Suppressor macrophage (primary cell): ENCODE measurements at places on chromosomes 13 and 19.
A peak's percentile ranks its signal among the peaks of the same experiment; 100 is the strongest.

DNA sequence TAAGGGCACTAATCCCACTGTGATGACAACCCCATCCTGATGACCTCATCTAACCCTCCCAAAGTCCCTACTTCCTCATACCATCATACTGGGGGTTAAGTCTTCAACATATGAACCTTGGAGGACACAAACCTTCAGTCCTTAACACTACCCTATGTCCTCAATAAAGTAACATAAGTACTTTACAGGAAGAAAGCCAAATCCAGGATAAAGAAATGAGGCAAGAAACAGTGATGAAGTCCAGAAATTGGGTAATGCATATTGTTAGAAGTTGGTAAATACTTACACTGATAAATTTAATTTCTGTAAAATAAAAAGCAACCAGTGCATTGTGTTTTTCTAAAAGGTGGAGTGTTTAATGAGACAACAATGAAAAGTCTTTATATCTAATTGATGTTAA, 284.8 kb upstream of the SOX21 start:
- DNase-seq = no peak

DNA sequence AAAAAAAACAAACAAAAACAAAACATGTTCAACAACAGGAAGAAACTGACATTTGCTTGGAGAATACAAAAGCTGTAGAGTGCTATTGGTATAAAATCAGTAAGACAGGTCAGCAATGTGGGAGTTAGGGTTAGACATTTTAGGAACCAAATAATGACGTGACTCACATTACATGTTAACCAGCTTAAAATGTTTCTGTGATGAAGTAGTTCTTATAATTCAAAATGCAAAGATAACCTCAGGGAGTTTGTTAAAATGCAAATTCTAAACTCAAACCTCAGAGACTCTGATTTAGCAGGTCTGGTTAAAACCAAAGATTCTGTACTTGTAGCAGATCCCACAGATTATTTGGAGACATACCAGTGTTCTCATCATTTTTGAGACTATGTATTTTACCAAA, 549.4 kb upstream of the SLITRK1 start:
- DNase-seq = no peak

GRCh38 chr13:81048026-81048461, 707.1 kb upstream of the SPRY2 start:
- DNase-seq = no peak

- DNase-seq = no peak
These were observed 1.7 kb downstream of the COL4A2 start for GRCh38 chr13:110308656-110309359.

DNA sequence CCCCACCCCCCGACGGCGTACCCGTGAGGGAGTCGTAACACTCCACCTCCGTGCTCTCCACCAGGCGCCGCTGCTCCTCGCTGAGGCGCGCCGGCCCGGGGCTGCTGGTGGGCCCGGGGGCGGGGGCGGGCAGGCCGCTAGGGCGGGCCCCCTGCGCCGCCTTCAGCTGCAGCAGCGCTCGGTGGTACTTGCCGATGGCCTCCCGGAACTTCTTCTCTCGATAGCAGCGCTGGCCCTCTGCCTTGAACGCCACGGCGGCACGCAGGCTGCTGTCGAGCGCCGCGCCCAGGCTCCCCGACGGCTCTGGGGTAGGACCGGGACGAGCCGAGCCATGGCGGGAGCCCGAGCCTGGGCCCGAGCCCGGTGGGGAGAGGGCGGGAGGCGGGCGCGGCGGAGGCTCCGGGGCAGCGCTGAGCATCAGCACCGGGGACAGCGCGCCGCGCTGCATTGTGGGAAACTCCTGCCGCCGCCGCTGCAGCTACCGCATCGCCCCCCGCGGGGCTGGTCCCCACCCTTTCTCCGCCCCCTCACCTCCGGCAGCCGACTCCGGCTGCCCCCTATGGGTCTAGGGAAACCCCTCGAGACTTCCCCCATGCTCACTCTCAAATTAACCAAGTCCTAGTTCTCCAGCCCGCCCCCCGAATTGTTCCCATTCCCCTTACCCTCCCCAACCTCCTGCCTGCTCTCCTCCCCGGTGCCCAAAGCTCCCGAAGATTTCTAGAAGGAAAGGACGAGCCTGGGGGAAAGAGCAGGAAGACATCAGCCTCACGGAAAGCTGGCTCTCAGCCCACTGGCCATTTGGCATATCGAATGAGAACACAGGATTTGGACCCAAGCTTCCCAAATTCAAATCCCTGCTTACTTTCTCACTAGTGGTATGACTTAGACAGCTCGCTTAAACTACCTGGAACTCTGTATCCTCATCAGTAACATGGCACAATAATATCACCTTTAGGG, at the start of gene TTC9B:
Gene TTC9B (minus strand): TSS at position 451 of the 957 bp plus-strand sequence. CDS start 3 bp downstream, at position 448.
- peak; percentile 30 for DNase-seq

GRCh38 chr19:35211545-35212230, 16.9 kb downstream of the FAM187B start:
- DNase-seq = peak; percentile 75

DNA sequence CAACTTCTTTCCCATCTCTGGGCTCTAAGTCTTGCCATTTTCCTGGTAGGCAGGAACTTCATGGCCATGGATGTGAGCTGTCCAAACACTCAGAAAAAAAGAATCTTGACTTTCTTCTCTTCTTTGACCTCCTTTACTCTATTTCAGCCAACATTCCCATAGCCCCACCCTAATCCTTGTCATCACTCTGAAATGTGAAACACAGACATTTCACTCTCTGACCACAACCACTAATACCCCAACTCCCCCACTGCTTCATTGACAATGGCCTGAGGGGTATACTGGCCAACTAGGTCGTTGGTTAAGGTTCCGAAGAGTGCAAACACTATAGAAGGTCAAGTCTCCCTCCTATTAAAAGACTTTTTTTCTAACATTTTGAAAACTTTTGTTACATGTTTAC, 4.7 kb upstream of the CYP2A13 start:
- DNase-seq = no peak

DNA sequence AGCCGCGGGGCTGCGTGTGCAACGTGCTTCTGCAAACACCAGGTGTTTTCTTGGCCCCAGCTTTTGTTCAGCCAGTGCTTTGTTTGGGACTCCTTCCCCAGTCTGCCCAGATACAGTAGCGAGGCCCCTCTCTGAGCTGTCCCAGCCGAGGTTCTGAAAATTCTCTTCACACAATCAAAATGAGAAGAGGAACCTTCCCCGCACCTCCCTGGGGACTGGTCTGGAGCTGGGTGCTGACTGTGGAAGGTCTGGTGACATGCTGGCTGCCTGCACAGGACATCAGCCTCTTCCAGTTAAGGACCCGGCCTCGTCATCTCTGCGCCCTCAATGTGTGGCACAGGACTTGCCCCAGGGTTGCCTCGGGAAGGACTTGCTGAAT, 4.2 kb downstream of the ATP4A start:
- DNase-seq = no peak

DNA sequence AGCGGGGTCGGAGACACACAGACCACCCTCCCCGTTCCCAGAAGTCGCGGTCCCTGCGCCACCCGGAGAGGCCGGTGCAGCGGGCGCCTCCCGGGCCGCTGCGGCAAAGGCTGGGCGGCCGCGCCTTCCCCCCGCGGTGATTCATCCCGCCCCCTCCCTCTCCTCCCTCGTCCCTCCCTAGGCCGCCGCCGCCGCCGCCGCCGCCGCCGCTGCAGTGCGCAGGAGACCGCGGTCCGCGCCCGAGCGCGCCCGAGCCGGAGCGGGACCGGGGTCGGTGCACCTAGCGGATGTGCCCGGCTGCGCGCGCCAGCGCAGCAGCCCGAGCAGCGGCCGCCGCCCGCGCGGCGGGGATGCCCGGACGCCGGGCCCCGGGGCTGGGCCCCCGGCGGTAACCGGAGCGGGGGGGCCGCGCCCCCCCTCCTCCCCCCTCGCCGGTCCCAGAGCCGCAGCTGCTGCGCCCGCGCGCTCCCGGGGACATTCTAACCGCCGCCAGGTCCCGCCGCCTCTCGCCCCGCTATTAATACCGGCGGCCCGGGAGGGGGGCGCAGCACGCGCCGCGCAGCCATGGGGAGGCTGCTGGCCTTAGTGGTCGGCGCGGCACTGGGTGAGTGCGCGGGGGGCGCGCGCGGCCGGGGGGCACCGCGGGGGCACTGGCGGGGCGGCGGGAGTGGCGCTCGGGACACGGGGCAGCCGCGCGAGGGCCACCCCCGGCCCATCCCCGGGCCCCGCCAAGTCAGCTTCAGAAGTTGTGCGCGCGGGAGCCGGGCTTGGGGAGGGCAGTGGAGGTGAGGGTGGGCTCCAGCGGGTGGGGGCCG, at the start of gene SCN1B:
Gene SCN1B (plus strand): TSS at position 214 of the 815 bp plus-strand sequence. CDS start 351 bp downstream, at position 565.
- peak; percentile 81 for DNase-seq

- DNase-seq = no peak
These were observed 21.8 kb downstream of the RFXAP start for GRCh38 chr13:36840718-36841250.

DNA sequence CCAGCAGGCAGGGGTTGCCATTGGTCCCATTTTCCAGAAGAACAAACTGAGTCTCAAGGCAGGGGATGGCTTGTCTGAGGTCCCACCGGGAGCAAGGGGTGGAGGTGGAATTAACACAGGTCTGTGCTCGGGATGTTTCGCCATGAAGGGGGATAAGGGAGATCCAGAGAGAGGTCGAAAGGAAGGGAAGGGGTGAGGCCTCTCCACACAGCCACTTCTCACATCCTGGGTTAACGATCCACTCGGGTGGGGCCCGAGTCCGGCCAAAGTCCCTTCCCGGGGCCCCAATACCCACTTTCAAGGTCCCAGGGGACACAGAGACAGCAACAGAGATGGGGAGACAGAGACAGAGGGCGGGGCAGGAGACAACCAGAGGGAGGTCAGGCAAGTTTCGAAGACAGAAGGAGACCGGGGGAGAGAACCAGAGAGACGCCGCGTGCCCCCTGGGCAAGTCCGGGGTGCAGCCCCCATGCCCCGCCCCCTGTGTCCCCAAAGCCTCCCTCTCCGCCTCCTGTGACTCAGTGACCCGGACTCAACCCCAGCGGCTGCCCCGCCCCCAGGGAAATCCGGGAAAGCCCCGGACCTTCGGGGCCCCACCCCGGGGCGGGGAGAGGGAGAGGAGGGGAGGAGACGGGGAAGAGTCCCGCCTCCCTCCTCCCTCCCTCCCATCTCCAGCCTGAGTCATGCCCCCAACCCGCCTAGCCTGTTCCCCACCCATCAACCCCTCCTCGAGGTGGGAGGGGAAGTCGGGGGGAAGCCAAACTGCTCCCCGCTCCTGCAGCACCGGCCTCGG, 1.4 kb upstream of the BCL3 start:
- peak; percentile 92 for DNase-seq

DNA sequence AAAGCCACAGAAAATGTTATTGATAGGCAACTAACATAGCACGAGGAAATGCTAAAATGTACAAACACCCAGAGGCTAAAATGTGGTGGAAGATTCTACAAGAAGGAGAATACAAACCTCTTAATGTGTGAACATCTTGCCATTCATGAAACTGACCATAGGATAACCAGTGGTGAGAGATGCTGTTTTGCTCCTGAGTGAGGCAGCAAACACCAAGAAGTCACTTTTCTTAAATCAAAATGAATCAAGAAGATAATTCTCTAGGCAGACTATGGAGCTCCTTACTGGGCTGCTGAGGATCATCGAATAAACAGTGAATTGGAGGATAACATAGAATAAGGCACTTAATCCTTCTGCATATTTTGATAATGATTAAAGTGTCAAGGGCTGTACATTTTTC, 375.4 kb upstream of the SLITRK6 start:
- DNase-seq = no peak

- DNase-seq = no peak
These were observed 16.1 kb upstream of the MADCAM1 start for GRCh38 chr19:480016-480855.

DNA sequence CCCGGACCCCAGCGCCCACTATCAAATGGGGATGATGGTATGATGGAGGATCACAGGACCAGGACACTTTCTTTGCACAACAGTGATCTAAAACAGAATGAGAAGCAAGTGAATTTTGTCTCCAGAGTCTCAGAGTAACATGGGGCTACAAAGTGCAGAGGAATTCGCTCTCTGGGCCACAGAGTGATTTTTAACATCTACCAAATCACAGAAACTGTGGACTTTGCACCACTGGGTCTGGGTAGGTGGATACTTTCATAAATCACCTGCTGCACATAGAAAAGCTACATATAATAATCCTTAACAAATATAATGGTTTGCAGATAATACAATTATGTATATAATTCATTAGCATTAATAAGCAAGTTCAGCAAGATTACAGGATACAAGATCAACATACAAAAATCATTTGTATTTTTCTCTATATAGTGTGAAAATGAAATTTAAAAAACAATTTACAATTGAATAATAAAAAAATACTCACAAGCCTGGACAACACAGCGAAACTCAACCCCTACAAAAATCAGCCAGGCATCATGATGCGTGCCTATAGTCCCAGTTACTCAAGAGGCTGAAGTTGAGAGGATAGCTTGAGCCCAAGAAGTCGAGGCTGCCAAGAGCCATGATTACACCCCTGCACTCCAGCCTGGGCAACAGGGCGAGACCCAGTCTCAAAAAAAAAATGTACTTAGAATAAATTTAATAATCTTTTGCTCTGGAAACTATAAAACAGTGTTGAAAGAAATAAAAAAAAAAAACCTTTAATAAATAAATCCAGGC, 60.3 kb upstream of the EEF1AKMT1 start:
- DNase-seq = no peak

DNA sequence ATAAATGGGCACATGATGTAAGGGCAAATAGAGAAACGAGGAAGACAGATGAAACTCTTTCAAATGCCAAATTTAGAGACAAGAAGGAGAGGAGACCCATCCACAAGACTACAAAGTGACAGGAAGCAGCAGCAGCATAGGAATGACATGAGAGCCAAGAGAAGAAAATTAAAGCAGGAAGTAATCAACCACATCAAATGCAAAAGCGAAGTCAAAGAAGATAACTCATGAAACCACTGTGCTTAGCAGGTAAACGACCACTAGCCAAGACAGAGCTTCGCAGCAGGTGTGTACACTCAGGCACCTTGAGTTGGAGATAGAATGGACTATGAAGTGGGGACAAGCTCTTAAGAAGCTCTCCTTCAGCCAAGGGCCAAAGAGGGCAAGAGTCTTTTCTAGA, 64.1 kb downstream of the KLF12 start:
- no peak for DNase-seq

DNA sequence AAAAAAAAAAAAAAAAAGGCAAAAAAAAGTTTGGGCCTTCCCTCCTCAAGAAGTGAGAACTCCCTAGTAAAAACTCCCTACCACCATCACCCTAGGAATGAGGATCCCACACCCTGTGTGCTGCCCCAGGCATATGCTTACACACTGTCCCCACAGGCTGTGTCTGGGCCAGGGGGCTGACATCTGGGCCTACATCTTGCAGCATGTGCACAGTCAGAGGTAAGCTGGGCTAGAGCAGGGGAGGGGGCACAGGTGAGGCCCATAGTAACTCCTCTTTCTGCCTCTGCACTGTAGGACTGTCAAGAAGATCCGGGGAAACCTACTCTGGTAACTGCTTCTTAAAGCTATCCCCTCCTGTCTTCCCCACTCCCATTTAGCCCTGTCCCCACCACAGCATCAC, 1.0 kb downstream of the HAUS5 start:
- DNase-seq = no peak

DNA sequence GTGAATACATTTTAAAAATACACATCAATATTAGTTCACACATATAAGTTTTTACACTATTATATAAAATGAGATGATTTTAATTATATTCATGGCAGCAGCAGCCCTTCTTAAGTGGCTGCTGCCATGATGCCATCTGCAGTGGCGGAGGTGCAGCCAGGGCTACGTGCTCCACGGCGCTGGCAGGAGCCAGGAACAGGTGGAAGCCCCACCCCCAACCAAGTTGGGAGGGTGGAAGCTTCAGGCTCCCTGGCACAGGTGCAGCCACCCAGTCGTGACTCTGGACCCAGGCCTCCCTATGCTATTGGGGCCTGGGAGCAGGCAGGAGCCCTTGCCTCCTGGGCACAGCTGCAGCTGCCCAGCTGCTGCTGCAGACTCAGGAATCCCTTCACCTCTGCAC, 646.9 kb upstream of the PCDH9 start:
- no peak for DNase-seq

- no peak for DNase-seq
These were observed 221.2 kb downstream of the MAB21L1 start for GRCh38 chr13:35255241-35255640.
